Activated T-cell treated with anti-CD3 and anti-CD28 coated beads for 1 hour (primary cell): ENCODE measurements at places on chromosomes 4 and X.

GRCh38 chrX:37405956-37406355 lies 56.8 kb downstream of the PRRG1 start:
- no peak for DNase-seq

DNA sequence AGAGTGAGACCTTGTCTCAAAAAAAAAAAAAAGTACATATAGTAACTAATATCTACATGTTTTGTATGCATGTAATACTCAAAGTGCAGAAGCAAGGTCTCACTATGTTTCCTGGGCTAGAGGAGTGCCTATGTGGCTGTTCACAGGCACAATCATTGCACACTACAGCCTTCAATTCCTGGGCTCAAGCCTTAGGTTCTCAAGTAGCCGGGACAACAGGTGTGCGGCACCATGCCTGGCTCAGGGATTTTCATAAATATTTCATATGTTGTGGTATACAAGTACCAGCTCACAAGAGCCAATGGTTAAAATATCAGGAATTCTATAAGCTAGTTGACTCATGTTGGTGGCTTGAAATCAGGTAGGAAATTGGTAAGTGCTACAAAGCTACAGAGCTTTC lies 94.8 kb downstream of the LARP7 start:
- DNase-seq, result no peak

GRCh38 chr4:24229978-24230377 lies 340.1 kb upstream of the PPARGC1A start:
- no peak for DNase-seq

DNA sequence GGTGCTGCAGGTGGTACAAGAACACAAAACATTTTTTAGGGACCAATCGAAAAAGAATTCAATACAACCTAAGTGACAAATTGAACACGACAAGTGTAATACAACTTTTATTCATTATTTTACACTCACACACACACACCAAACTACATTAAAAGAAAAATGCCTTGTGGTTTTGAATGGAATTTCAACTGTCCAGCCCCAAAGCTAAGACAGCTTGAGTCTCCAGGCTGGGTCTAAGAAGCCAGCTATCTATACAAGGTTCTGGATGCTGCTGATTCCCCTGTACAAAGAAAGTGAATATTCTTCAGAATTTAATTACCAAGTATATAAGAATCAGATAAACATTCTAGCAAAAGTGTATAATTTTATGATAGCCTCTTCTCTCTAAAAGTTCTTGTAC lies 118.2 kb downstream of the PPP3CA start:
- no peak for DNase-seq

GRCh38 chr4:166941629-166942028 lies 292.7 kb downstream of the SPOCK3 start:
- DNase-seq, result no peak

- no peak for DNase-seq
These were observed 53.1 kb downstream of the ABLIM2 start for GRCh38 chr4:8105306-8106100.
